ENCODE measurements at places on chromosomes 4 and X.

DNA sequence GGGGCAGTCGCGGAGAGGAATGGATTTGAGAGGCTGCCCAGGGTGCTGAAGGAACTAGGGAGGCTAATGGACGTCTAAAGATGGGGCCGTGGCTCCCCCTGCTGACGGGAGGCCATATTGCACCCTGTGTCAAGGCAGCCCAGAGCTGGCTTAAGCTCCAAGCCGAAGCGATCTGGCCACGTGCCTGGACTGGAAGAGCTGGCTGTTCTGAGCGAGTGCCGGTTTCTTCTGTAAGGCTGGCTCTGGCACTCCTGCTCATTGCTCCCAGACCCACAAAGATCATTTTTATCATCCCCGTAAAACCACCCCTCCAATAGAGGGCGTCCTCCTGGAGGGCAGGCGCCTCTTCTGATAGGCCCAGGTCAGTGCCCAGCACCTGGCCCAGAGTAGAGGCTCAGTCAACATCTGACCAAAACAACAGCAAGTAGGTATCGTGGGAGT, 5.6 kb downstream of the PNCK start:
- peak; percentile 81 for DNase-seq

GRCh38 chr4:138410266-138410665, 168.1 kb upstream of the SLC7A11 start:
- DNase-seq: no peak

DNA sequence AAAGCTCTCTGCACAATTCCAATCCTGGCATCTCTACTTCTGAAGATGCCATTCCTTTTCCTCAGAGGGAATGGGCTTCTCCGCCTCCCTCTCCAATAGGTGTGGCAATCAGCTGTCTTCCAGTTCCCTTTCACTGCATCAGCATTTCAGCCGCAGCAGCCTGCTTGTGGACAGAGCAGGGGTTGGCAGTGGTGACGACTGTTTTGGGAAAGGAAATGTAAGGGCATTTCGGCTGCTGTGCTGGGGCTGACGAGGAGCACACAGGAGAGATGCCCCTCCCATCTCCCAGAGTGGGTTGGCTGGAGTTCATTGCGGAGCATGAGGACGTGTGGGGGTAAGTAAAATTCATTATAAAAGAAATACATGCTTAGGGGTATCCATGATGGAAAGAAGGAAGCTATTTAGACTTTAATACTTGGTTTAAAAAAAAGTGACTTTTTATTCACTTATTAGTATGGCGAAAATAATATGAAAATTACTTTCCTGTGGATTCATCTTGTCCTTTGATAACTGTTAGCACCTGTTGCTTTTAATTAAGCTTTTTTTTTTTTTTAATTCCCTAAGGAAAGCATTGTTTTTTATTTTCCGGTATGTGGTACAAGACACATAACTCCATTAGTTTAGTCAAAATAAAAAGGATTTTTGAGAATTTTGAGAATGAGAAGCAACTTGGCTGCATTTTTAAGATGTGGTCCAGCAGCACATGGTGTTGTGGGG, at the start of gene LIMCH1:
Gene LIMCH1, plus strand, starts transcription at position 141 of the 717 bp plus-strand sequence. CDS start 67,839 bp downstream, outside the sequence.
- no peak for DNase-seq

- DNase-seq: no peak
Observed at GRCh38 chr4:24582235-24582832, 2.0 kb downstream of the DHX15 start.

DNA sequence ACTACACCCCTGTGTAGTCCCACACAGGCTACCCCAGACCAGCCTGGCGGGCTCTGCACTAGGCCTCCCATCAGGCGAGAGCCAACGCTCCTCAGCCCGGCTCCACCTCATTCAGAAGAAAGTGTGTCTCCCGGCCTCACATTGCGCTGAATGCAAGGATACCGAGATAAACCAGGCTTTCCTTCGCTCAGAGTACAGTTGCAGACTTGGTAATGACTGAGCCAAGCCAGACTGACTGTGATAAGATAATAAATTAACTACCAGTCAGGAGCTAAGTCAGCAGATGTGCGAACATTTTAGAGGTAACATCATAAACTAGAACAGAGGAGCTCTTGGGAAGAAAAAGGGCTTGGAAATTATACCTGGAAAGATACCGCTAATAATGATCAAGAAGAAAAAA, 397.6 kb downstream of the TRIML1 start:
- no peak for DNase-seq

GRCh38 chrX:136802515-136802914, 21.8 kb upstream of the ARHGEF6 start:
- DNase-seq: no peak

- DNase-seq: no peak
Observed at GRCh38 chr4:98722000-98722399, 63.6 kb upstream of the TSPAN5 start.

GRCh38 chrX:35090801-35091200, 148.2 kb downstream of the FAM47B start:
- DNase-seq: no peak

GRCh38 chrX:80335062-80335830, 85.0 kb upstream of the TENT5D start:
- DNase-seq: no peak

- no peak for DNase-seq
Observed at GRCh38 chrX:153731117-153731844, 6.6 kb downstream of the ABCD1 start.

GRCh38 chr4:151792995-151793394, 32.2 kb upstream of the GATB start:
- DNase-seq: no peak

DNA sequence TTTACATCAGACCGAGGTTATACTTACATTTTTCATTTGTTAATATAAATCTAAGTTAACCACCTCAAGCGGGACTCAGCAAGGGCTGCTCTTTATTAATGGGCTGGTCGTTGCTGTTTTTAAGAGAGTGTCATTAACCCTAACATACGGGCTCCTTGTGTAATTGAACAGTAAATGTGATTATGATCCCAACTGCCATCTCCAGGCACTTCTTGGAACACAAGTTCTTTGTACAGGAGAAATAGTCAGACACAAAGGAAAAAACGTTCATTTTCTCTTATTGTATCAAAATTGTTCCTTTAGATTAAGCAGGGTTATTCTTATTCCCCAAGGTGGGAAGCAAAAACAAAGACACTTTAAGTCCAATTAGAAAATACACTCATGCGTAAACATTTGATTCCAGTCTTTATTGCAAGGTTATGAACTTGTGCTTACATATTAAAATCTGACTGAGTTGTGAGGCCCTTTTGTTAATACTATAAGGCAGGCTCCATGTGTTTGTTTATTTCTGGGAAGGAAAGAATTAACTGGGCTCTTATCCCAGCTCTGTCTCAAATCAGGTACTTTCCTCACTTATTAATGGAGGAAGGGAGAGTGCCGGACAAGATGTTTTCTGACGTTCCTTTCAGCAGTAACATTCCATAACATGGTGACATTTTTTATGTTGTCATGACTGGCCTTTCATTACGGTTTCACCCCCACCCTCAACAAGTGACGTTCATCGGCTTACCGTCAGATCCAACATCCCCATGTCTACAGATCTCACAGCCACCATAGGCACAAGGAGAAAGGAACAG, 95.9 kb downstream of the RASL11B start:
- no peak for DNase-seq
